ENCODE measurements at places on chromosomes 4 and X.

- peak; percentile 4 for DNase-seq
Observed at GRCh38 chrX:68895341-68895755, 66.5 kb downstream of the EFNB1 start.

DNA sequence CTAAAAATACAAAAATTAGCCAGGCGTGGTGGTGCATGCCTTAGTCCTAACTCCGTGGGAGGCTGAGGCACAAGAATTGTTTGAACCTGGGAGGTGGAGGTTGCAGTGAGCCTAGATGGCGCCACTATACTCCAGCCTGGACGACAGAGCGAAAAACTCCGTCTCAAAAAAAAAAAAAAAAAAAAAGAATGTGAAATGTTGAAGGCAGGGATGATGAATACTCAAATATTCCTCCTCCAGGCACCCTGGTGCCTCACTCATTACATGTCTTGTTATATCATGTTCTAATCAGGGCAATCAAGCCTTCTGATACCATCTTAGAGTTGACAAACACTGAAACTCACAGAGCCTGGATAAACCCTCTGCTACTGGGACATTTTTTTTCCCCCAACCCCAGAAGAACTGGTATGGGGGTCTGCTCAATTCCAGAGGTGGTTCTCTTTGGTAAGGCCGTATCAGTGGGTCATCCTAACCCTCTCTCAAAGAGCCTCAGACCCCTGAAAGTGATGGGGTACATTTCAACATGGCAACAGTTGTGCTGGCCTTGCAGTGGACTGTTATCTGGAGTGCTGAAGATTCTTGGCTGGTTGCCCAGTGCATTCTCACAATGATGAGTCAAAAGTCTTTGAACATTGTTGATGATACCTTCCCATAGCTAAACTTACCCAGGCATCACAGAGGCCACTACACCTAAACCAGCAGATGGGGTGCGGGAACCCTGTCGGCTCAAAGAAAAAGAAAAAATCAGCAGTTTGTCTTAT, 2.4 kb upstream of the SH3KBP1 start:
- DNase-seq, result peak; percentile 73

- no peak for DNase-seq
Observed at GRCh38 chr4:24076811-24077210, 187.0 kb upstream of the PPARGC1A start.

DNA sequence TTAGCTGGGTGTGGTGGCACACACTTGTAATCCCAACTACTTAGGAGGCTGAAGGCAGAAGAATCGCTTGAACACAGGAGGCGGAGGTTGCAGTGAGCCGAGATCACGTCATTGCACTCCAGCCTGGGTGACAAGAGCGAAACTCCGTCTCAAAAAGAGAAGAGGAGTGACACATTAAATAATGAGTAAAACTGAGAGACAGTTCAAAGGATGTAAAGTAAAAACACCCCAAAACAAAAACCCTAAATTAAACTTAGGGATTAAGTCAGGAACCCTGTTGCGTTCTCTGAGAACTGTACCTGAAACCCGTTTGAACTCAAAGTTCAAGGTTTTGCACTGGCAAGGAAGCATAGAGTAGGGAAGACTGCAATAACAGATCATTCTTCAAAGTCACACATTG, 141.7 kb downstream of the BRWD3 start:
- DNase-seq, result no peak

- DNase-seq, result no peak
Observed at GRCh38 chrX:23195761-23196160, 138.9 kb upstream of the PTCHD1 start.

GRCh38 chrX:26788402-26788998, 572.5 kb downstream of the MAGEB5 start:
- no peak for DNase-seq

GRCh38 chr4:148735432-148736155, 293.4 kb upstream of the NR3C2 start:
- DNase-seq, result no peak

DNA sequence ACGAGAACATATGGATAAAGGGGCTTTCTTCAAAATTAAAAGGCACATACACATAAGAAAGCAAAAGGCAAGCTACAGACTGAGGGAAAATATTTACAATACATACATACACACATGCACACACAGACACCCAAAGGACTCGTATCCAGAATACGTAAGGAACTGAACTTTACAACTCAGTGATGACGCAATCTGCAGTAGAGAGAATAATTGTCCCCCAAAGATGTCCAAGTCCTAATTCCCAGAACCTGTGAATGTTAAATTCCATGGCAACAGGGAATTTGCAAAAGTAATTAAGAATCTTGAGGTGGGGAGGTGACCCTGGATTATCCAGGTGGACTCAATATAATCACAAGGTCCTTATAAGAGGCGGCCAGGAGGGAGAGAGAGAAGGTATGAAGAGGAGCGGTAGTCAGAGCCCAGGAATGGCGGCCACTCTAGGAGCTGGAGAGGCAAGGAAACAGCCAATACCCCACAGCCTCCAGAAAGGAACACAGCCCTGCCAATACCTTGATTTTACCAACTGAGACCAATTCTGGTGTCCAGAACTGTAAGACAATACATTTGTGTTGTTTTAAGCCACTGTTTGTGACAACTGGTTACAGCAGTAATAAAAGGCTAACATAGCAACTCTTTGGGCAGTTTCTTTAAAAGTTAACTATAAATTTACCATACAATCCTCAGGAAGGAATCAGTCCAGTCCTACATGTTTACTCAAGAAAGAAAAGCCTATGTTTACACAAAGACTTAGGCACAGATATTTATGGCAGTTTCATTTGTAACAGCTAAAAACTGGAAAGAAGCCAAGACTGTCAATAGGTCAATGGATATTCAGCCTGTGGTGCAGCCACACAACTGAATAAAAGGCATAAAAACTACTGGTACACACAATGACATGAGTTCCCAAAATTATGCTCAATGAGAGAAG, 27.3 kb upstream of the STS start:
- peak; percentile 21 for DNase-seq

- DNase-seq, result peak; percentile 99
Observed at GRCh38 chr4:122045533-122045932, 93.7 kb upstream of the TRPC3 start.

DNA sequence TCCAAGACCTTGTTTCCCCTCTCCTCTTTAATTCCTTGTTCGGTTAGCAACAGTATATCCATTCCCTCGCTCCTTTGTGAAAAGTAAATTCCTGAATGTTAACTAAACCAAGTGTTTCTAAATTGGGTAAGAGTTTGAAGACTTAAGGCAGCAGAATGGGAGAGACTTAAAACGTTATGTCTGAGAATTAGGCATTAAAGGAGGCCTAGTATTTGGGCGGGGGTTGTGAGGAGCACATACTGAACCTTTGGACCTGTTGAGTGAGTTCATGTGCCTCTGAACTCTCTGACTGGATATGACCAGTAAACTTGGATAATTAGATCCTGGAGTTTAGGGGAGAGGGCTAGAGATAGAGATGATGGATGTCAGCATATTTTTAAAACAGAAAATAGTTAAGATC, 1.2 kb downstream of the MSMO1 start:
- no peak for DNase-seq

DNA sequence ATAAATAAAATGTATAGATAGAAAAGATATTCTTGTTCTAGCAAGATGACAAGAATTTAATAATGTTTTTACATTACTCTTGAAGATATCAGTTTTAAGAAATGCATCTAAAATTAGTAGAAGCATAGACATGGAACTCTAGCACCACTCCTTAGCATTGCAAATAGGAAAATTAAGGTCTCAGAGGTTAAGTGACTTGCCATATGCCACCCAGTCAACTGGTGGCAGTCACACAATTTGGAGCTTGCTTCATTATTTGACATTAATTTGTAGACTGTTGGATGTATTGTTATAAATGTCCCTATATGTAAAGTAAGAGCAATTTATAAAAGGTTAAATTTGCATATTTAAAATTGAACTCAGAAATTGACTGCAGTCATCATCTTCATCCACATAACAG, 20.8 kb downstream of the GPM6A start:
- no peak for DNase-seq

- DNase-seq, result no peak
Observed at GRCh38 chr4:6390356-6390755, 82.1 kb downstream of the PPP2R2C start.

DNA sequence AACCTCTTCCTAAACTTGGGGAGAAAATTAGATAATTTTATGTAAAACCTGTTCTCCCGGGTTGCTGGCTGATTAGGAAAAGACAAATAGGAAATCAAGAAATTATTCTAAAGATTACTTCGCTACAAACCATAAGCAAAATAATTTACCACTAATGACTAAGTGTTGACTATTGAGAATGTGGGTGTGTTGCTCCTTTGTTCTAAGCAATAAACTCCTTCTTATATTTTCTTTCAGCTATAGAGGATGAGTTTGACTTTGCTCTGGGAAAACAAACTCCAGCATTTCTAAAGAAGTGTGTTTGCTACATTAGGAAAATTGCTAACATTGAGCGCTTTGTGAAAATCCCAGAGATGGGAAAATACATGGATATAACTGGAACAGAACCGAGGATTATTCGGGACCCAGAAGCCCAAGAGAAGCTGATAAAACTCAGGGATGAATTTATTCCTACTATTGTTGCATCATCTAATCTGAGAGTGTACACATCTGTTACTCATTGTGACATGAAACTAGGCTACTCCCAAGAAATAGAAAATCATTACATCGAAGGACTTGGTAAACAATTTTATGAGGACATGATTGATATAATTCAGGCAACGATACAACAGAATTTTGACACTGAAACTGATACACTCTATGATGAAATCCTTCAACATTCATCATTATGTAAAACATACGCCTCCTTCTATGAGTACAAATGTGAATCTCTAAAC, 194.2 kb downstream of the NWD2 start:
- no peak for DNase-seq

GRCh38 chrX:151806967-151807540, 72.5 kb downstream of the CNGA2 start:
- no peak for DNase-seq

DNA sequence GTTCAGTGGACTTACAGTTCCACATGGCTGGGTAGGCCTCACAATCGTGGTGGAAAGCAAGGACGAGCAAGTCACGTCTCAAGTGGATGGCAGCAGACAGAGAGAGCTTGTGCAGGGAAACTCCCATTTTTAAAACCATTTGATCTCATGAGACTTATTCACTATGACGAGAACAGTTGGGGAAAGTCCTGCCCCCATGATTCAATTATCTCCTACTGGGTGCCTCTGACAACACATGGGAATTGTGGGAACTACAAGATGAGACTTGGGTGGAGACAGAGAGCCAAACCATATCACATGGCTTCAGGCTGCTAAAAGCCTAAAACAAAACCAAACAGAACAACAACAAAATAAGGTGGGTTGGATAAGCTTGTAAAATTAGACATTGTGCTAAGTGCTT, 194.4 kb upstream of the CPEB2 start:
- no peak for DNase-seq

DNA sequence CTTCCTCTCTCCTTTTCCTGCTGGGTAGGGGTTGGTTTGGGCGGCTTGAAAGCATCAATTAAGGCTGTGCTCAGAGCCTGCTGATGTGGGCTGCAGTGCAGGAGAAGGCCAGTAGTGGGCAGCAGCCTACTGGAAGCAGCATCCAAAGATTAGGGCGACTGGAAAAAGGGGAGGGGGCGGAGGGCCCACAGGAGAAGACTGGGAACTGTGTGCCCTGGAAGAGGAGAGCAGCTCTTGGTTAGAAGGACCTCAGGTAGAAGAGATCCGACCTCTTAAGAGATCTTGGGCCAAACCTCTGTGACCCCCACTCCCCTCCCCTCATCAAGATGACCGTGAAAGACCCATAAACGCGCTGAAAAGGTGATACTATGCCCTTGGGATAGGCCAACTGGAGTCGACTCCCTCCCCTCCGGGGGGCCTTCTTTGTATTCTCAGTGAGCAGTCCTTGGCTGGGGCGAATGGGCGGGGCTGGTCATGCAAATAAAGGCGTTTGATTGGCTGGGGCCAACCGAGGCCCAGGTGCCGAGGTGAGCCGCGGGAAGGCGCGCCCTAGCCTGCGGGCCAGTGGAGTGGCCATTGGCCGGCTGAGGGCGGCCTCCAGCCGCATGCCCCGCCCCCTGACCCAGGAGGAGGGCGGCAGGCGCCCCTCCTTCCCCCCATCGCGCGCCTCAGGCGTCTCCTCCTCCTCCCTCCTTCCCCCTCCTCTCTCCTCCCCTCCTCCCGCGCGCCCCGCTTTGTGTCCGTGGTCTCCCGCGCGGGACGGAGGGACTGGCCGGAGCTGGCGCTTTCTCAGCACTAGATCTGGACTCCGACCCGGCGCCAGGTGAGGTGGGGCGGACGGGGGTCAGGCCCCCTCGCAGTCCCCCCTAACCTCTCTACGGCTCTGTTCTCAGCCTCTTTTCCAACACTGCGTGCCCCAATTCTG, 10.1 kb downstream of the DLG3 start:
- peak; percentile 53 for DNase-seq

DNA sequence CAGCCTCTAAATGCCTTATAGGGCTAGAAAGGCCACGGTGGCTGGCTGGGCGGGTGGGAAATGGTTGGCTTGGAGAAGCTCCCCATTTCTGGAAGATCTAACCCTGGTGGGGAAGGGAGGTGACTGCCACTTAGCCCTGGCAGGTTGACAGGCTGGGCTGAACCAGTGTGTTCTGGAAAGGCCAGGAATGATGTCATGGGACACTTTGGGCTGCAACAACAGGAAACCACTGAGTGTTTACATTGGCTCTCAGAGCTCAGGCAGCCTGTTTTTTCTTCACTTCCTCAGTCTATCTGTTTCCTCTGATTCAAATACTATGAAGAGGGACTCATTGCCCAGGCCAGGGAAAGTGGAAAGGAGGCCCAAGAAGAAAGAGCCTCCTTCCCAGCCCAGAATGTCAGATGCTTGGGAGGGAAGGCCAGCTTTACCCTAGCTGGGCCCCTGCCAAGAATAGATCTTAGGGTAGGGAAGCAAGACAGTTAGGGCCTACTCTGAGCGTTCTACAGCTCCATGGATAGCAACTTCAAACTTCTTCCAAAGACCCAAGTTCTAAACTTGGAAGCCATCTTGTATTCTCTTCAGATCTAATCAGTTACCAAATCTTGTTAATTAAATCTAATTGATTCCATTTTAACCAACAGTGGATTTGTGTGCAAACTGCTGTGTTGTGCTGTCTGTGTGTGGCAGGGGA, 65.8 kb upstream of the MSN start:
- peak; percentile 78 for DNase-seq

All from EL (cell line).